ENCODE measurements at places on chromosomes 4 and X.

DNA sequence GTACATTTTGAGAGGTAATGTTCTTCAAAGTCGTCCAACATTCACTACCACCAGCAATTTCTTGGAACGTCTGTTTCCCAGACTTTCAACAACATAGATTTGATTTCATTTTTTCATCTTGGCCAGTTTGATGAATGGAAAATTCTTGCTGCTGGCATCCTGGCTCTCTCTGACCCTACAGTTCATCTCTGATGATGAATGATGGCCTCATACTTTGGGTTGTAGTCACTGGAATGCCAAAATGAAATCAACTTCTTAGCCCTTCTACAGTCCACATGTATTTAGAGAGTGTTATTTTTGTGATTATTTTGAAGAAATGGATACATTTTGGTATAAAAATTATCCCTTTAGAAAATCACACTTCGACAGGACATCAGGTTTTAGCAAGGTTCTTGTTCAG, 8.8 kb downstream of the CHST7 start:
- DNase-seq = no peak

DNA sequence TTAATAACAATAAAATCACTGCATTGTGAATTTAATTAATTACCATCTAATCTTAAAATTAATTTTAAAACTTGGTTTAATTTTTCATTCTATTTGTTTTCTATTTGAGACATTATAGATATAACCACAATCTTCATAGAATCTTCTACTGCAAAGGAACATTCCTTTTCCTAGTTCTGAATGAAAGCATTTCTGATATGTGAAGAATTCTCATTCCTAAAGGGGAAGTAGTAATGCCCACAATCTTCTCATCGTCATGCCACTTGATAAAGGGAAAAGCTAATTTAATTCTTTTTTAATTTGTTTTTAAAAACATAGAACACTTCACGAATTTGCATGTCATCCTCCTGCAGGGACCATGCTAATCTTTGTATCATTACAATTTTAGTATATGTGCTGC, 23.7 kb downstream of the MGARP start:
- DNase-seq = no peak

- no peak for DNase-seq
Measured at GRCh38 chr4:170446782-170447181, 357.0 kb upstream of the AADAT start.

GRCh38 chr4:7608046-7608445, 173.3 kb upstream of the PSAPL1 start:
- DNase-seq = no peak

DNA sequence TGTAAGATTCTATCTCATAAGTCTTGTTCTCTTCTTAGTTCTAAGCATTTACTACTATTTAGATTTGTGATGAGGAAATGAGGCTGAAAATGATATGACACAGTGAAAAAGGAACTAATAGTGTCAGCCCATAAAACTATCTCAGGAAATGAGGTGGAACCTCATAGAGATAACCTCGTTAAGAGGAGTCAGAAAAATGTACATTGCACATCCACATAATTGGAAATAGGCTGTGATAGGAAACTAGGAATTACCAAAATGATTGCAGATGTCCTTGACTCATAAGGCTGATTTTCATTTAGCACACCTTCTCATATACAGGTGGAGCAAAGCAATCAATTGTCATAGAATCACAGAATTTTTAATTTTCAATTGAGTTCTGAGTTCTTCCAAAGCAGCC, 26.8 kb downstream of the ANXA10 start:
- no peak for DNase-seq

GRCh38 chr4:13413729-13414437, 70.3 kb downstream of the RAB28 start:
- no peak for DNase-seq

DNA sequence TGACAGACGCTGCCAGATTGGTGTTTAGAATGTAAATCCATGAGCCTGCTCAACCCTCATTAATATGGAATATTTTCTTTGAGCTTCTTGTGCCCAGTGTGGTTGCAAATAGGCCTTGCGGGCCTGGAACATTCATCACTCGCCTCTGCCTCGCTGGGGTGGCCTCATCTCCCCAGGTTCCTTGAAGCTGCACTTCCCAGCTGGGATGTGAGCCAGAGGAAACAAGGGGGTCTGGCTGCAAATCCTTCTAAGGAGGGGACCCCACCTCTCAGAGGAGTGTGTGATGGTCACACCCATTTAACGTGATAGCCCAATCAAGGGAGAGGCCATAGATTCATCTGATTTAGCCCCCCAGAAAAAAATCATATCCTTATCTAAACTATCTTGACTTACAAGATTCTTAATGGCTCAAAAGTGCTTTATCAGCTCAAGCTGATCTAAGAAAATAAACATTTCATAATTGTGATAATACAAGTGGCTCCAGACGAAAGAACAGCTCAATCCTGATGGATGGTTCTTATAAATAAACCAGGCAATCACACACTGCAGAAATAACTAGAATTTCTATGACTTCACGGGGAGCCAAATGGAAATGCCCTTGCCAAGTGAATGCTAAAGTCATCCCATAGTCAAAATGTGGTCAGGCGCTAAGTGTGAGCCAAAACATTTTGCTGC, 189.9 kb downstream of the PTTG2 start:
- peak; percentile 13 for DNase-seq

DNA sequence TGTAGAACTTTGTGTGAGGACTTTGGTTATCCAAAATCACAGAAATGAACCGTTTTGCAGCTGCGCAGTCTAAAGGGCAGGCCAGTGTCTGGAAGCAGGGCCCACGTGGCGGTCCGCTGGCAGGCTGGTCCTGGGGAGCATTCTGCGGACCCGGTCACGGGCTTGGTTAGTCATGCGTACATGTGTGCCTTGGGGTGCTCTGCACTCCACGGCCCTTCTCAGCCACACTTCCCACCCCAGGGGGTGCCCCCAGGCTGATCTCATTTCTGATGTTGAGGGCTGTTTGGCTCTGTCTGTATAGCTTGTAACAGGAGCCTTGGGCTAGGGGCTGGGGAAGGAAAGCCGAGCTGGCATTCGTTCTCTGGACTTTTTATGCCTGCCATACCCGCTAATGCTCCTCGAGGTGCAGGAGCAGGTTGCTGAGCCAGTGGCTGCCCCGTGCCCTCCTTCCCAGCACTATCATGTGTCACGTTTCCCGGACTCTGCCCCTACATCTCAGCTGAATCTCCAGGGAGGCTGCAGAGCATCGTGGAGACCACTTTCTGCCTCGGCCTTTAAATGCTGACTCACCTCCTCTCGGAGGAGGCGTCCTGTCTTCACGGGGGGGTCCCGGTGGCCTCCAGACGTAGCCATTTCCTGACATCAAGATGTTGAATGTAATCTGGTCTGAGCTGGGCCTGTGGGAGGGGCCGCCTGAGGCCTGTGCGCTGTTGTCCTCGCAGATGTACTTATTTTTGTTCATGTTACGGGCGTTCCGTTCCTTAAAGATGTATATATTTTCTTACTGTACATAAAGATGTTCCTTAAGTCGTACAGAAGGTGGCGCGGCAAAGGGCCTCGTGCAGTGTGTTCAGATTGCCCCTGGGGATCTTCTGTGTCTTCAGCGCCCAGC, 11.4 kb upstream of the TADA2B start:
- DNase-seq = no peak

- DNase-seq = no peak
Measured at GRCh38 chr4:133102612-133103409, 46.3 kb upstream of the PCDH10 start.

DNA sequence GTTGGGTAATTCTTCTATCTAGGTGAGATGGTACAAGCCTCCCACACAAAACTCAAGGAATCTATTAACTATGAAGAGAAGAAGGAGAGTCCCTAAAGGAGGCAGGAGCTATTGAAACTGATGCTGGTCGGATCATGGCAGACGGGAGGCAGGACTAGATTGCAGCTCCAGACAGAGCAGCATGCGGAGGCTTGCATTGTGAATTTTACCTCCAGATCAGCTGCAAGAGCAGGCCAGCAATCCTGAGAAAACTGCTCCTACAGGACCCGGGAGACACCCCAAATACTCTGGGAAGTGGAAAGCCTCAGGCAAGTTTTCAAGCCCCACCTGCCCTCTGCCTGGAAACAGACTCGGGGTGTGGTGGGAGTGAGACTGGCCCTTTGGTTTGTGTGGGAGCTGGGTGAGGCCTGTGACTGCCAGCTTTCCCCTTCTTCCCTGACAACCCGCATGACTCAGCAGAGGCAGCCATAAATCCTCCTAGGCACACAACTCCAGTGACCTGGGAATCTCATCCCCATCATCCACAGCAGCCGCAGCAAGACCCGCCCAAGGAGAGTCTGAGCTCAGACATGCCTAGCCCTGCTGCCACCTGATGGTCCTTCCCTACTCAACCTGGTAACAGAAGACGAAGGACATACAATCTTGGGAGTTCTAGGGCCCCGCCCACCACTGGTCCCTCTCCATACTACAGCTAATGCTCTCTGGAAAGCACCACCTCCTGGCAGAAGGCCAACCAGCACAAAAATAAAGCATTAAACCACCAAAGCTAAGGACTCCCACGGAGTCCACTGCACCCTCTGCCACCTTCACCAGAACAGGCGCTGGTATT, 30.9 kb downstream of the GATB start:
- DNase-seq = no peak

- no peak for DNase-seq
Measured at GRCh38 chrX:53544936-53545335, 110.8 kb upstream of the HSD17B10 start.

DNA sequence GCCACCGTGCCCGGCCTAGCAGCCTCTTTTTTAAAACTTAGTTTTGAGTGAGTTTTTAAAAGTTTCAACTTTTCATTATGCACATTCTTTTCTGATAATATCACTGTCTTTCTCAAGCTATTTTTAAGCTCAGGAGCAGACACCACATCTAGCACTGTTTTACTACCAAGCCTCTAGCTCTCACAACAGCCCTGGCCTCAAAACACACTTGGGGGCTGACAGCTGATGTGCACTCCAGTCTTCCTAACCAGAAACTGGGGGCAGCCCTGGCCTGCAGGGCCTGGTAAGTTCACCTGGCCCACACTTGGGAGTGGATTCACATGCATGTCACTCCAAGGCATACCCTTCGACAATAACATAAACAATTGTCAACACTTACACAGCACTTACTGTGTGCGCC, 34.0 kb downstream of the CENPU start:
- no peak for DNase-seq

- DNase-seq = no peak
Measured at GRCh38 chrX:106894978-106895452, 8.1 kb downstream of the RIPPLY1 start.

DNA sequence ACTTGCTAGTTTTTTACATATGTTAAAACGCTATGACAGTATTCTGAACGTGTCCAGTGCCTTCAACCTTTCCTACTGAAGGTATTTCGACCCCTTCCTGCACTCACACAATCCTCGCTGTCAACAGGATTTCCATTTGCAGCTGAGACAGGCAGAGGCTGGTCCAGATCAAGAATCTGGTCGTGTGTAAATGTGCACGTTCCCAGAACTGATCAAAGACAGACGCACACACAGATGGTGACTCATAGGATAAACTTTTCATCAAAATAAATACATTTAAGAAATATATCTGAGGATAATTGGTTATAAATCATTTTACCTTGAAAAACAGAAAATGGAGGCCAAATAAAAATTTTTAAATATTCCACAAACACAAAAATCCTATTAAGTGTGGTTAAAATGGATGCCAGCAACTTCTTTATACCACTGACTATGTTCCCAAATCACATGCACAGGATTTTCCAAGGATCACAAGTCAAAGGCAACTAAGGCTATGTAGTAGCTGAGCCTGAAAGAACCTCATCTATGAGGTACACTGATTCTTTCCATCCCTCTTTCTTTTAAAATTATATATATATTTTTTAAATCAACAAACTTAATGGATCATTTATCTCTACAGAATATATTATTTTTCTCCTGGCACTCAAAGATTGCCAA, 85.9 kb downstream of the RNF150 start:
- DNase-seq = no peak

DNA sequence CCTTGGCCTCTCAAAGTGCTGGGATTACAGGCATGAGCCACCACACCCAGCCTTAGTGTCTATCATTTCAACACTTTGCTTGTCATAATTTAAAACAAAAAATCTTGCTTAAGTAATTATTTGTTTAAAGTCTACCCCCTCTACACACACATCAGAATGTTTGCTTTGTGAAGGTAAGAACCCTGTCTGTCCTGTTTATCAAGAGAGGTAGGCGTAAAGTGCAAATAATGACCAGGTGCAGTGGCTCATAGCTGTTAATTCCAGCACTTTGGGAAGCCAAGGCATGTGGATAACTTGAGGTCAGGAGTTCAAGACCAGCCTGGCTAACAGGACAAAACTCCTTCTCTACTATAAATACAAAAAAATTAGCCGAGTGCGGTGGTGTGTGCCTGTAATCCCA, 326.7 kb upstream of the CLNK start:
- DNase-seq = no peak

GRCh38 chr4:134762053-134762452, 560.5 kb upstream of the PABPC4L start:
- no peak for DNase-seq

DNA sequence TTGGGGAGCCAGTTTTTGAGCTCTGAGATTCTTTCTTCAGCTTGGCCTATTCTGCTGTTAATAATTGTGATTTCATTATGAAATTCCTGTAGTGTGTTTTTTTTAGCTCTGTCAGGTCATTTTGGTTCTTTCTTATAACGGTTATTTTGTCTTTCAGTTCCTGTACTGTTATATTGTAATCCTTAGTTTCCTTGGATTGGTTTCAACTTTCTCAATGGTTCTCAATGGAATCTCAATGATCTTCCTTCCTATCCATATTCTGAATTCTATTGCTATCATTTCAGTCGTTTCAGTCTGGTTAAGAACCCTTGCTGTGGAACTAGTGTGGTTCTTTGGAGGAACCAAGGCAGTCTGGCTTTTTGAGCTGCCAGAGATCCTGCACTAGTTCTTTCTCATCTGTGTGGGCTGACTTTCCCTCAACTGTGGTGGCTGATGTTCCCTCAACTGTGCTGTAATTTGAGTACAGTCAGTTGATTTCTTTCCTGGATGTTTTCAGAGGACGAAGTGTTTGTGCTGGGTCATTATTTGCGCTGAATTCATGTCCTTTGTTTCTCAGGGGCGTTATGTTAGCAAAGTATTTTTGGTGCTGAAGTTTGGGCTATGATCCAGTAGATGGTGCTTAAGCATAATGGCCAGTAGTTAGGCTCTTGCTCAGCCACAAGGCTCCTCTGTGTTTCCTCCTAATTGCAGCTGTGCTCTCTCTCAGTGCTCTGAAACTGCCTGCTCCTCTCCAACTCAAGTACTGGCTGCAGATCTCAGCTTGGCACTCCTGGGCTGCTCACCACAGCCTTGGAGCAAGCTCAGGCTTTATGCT, 27.5 kb downstream of the ENPEP start:
- no peak for DNase-seq

- DNase-seq = no peak
Measured at GRCh38 chrX:94051926-94052325, 377.9 kb downstream of the FAM133A start.
